Stimulated activated CD4-positive, alpha-beta T cell treated with anti-CD3 and anti-CD28 coated beads, TNF-alpha, amount 100 ng/mL, for 24 hours (primary cell): ENCODE measurements at places on chromosomes 12 and 14.

DNA sequence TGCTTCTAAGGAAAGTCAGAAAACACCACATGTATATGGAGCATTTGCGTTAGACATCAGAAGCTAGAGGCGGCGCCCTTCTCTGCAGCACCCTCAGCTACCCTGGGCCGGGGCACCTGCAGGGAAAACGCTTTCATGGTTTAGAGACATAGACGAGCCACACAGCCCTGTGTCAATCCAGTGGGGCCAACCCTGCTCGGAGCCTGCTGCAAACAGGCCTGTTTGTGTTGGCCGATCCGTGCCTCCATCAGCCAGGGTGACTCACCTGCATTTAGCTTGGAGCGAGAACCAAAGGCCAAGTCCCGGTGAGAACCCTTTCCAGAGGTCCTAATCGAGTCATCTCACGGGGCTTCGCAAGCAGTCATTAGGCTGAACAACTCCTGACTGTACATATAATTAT, 19.5 kb upstream of the FZD10 start:
- no peak for DNase-seq

- DNase-seq = no peak
These were observed 102.1 kb upstream of the ANO4 start for GRCh38 chr12:100692502-100692901.

DNA sequence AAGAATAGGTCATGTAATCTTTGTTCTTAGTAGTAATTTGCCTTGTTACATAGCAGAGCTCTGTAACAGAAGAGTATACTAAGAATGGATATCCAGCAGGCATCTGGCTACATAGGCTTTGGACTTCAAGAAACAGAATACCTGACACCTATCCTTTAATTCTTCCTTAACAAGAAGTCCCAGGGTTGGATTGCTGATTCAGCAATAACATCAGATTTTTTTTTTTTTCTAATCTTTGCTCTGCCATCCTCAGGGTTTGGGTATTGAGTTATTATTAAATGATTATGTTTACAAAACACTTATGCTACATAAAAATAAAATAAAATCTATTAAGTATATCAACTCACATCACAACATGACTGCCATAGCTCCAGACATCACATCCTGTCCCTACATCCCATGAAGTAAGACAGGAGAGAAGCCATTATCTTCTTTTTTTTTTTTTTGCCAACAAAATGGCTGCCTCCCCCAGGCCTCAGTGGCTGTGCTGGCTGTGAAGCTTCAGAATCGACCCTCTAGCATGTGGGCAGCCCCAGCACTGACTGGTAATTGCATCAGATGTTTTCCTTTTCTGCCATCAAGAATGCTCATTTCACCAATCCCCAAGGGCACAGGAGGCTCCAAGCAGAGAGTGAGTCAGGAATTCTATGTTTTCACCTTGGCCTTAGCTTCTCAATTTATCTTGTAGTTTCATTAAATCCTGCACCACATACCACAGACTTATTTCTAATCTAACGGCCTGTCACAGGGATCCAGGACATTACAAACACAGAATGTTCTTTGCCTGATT, 186.2 kb downstream of the DICER1 start:
- DNase-seq = no peak

DNA sequence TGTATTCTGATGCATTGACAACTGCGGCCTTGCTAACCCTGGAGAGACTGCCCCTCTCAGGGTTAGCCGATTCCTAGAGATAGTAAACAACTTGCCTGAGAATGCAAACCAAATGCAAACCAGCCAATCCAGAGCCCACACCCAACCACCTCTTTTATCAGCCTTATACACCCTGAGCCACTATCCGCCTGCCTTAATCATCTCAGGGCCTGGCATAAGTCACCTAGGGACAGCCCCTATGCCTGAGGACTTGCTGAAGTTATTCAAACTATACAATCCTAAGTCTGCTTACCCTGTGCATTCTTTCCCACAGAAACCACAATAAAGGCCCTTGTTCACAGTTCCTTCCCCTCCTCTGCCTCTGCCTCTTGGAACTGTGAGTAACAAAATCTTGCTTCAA, 177.2 kb downstream of the KCNA5 start:
- DNase-seq = no peak

DNA sequence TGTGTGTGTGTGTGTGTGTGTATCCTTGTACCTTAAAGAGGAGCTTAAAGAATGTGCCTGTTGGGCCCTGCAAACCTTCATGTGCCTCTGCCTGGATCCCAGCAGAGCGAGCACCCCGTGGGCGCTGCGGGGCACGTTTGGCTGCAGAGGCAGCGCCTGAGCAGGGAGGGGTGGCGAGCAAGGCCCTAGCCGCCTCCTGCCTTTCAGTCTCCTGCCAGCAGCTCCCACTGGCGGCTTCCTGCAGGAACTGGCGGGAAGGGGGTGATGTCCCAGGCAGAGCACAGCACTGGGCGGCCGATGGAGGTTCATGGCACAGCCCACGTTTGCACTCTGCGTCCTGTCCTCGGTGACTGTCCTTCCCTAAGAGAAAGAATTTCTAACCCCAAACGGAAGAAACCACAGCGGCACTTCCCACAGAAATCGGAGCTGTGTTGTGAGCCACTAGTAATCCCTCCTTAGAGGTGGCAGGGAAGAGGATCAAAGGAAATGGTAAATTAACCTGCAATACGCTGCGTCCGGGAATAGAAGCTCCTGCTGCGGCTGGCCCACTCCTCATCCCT, 19.8 kb downstream of the ZBTB42 start:
- no peak for DNase-seq

DNA sequence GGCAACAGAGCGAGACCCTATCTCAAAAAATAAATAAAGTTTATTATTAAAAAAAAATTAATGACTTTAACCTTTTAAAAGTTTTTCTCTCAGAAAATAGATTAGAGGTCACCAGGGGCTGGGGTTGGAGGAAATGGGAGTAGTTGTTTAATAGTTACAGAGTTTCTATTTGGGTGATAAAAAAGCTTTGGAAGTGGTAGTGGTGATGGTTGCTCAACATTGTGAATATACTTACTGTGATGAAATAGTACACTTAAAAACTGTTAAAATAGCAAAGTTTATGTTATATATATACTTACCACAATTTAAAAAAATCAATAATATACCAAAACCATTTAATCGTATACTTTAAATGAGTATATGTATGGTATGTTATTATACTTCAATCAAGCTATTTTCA, 59.6 kb downstream of the ARL6IP4 start:
- DNase-seq = no peak

DNA sequence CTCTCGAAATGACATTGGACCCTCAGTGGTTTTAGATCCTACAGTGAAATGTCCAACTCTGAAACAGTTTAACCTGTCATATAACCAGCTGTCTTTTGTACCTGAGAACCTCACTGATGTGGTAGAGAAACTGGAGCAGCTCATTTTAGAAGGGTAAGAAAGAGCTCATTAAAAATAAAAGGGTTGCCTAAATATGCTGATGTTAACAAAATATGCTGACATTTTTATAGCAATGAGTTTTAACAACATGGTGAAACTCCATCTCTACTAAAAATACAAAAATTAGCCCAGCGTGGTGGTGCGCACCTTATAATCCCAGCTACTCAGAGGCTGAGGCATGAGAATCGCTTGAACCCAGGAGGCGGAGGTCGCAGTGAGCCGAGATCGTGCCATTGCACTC, 73.5 kb downstream of the LRRK2 start:
- DNase-seq = no peak

DNA sequence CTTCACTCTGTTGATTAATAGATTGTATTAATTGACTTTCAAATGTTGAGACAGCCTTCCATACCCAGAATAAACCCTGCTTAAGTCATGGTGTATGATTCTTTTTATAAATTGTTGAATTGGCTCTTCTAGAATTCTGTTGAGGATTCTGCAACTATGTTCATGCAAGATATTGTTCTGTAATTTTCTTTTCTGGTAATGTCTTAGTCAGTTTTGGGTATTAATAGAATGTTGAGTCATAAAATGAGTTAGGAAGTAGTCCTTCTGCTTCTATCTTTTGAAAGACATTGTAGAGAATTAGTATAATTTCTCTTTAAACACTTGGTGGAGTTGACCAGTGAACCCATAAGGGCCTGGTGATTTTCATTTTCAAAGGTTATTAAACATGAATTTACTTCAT, 958.9 kb downstream of the LRFN5 start:
- no peak for DNase-seq
